Hindlimb muscle (tissue), 1 donor: ENCODE measurements at places on chromosomes 12 and 14. TPM values are rescaled to one million over a fixed set of nuclear protein-coding genes. Genes with fewer than 3 reads are reported as not detected.

KLRC2 gene
- polyA plus RNA-seq, result not detected

GLT1D1 gene
- polyA plus RNA-seq, result 1.5 TPM

ACSS3 gene
- 8.2 TPM for polyA plus RNA-seq

CD163 gene
- 25.1 TPM for polyA plus RNA-seq

TAS2R13 gene
- polyA plus RNA-seq, result not detected

RNASE8 gene
- polyA plus RNA-seq, result not detected

FAIM2 gene
- polyA plus RNA-seq, result 10.3 TPM

MYO1H gene
- 0.25 TPM for polyA plus RNA-seq

RNASE4 gene
- polyA plus RNA-seq, result 4.5 TPM

PRB2 gene
- not detected for polyA plus RNA-seq
